ENCODE measurements at places on chromosomes 12 and 14.

GRCh38 chr12:72574138-72574537 is 302.0 kb downstream of the TRHDE start:
- no peak for DNase-seq

DNA sequence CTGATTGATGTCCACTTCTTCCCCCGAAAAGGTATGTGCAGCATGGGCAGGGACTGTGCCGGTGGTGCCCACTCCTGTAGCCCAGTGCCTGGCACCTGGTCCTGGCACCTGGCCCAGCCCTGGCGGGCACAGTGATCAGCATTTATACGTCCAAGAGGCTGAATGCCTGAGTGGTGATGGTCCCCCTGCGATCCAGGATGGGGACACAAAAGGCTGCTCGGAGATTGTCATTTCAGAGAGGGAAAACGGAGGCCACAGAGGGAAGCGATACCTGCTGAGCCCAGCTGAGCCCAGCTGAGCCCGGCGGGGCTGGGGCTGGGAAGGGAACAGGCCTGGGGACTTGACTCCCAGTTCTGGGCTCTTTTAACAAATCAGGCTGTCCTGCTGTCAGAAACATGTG is 55.8 kb downstream of the PRIMA1 start:
- DNase-seq = no peak

DNA sequence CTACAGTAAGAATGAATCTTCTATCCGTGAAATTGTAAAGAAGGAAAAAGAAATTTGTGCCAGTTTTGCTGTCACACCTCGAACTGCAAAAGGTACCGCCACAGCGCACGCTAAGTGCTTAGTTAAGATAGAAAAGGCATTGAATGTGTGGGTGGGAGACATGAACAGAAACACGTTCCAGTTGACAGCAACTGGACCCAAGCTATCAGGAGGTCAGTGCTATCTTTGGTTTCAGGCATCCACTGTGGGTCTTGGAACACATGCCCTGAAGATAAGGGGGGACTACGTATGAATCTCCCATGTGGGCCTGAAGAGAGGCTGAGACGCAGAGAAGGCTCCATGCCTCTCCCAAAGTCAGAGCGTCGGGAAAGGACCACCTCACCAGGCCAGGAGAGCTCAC is 9.8 kb downstream of the IFFO1 start:
- no peak for DNase-seq

DNA sequence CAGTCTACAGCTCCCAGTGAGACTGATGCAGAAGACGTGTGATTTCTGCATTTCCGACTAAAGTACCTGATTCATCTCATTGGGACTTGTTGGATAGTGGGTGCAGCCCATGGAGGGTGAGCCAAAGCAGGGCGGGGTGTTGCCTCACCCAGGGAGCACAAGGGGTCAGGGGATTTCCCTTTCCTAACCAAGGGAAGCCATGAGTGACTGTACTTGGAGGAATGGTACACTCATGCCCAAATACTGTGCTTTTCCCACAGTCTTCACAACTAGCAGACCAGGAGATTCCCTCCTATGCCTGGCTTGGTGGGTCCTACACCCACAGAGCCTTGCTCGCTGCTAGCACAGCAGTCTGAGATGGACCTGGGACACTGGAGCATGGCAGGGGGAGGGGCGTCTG is 21.0 kb upstream of the ABCC9 start:
- DNase-seq = no peak

DNA sequence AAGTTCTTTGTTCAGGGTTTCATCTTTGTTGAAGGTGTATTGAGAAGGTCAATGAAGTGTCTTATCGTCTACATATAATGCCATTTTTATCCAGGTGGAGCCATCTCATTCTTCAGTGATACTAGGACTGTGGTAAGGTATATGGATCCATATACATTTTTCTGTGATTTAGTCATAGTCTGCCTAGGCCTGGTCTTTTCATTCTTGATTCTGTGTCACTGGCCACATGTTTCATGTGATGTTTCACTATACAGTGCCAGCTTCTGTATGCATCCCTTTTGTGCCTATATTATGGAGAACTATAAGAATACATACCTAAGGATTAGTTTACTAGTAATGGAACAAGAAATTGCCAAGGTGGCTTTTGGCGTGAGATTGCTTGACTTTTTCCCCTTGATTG is 40.5 kb downstream of the VEZT start:
- DNase-seq = no peak

- no peak for DNase-seq
Observed at GRCh38 chr12:11133816-11134215, 628 bp downstream of the TAS2R30 start.

GRCh38 chr12:74922117-74922516 is 287.5 kb downstream of the KCNC2 start:
- no peak for DNase-seq

DNA sequence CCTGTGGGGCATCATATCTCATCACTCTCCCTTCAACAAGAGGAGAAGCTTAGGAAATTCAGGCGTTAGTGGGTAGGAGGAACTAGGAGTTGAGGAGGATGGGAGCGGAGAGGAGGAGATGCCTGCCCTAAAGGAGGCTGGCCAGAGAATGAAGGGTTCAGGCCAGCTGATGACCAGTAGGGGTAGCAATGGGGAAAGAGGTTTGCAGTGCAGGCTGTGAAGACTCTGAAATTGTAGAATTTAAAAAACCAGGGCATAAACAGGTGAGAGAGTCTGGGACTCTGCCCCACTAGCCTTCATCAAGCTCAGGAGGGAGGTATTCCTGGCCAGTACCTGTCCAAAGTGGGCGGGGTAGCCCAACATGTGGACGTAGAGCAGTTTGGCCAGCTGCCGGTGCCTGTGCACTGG is 809 bp downstream of the AP1G2 start:
- DNase-seq = no peak

DNA sequence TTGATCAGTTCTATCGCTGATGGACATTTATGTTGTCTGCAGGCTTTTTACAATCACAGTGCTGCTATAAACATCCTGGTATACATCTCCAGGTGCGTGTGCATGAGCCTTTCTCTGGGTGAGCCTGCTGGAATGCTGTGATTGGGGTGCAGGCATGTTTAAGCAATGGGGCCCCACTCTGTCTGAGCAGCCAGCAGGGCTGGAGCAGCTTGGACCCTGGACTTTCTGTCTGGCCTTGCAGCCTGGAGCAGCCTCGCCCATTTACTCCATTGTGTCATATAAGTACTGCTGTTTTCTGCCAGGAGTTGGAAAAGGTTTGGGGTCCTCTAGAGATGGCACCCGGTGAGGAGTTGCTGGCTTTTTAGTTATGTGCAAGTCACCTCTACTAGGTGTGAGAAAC is 199.0 kb downstream of the KIF26A start:
- DNase-seq = no peak

- no peak for DNase-seq
Observed at GRCh38 chr12:69447892-69448291, 22.3 kb upstream of the FRS2 start.
